ENCODE measurements at places on chromosomes 4 and X.

- DNase-seq = no peak
Measured at GRCh38 chr4:141155586-141155985, 22.3 kb upstream of the RNF150 start.

GRCh38 chr4:113623274-113623894, 138.2 kb downstream of the CAMK2D start:
- no peak for DNase-seq

DNA sequence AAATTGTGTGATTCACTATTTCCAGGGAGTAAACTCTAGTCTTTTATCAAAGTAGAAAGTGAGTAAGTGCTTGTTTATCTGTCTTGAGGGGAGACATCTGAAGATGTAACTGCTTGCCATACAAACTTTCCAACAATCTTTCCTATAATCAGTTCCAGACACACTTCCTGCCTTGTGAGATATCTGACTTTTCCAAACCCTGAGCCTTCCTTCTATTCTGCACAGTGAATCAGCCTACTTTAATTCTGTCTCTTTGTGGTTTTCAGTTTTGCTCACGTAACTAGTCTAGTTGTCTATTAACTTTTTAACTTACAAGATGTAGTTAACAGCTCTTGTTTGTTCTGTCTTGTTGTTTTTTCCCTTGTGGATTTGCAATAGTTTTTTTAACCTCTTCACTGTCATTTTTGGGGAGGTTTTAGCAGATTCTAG, 947.8 kb downstream of the C4orf33 start:
- no peak for DNase-seq

DNA sequence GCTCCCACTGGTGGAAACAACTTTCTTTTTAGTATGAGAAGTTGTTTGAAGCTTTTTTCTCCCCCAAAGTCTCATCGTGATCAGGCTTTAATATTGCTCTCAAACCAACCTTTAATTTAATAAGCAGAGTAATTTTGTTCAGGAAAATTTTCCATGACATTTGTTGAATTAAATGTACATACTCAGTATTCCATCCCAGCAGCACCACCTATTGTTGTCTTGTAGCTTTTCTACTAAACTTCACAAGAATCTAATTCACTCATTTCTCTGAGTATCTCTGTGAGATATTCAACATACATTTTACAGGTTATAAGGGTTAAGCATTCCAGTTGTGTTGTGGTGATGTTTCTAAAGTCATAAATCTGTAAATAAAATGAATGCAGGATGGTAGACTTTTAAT, 218.3 kb upstream of the HAND2 start:
- DNase-seq = no peak

GRCh38 chr4:968221-968620, 5.1 kb downstream of the DGKQ start:
- DNase-seq = no peak

GRCh38 chr4:180794333-180794732, 1448.9 kb upstream of the TENM3 start:
- DNase-seq = no peak

GRCh38 chr4:104967034-104967401, 179.7 kb upstream of the TET2 start:
- DNase-seq = no peak

GRCh38 chrX:724256-724655, 93.7 kb downstream of the SHOX start:
- DNase-seq = peak; percentile 23

Data from RPMI8226 (cell line).